ENCODE measurements at places on chromosomes 3 and 15.

GRCh38 chr3:140472306-140473020, 205.4 kb upstream of the TRIM42 start:
- H3K36me3 ChIP-seq: no peaks in the 10 kb centered on the region
- no peaks in the 10 kb centered on the region for H3K27me3 ChIP-seq
- H3K4me3 ChIP-seq: no peak overlapping the region
- no peak for DNase-seq

DNA sequence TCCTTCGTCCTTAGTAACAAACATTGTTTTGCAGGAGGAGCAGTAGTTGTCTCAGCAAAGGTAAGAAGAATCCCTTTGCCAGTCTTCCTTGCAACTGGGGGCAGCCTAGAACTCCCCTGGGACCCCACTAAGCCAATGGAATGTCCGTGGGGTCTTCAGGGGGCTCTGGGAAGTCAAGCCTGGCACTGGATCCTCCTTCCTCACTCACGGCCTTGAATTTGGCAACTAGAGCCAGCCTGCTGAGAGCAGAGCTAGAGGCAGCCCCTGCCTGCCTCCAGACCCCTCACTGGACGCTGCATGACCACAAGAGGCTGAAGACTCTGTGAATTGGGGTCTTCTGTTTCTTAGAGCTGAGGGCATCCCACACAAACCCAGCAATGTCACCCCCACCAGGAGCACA, 18.6 kb upstream of the PRR23E start:
- no peak overlapping the region for H3K27ac ChIP-seq
- no peak for DNase-seq
- H3K4me1 ChIP-seq: no peaks in the 10 kb centered on the region
- H3K36me3 ChIP-seq: no peaks in the 10 kb centered on the region
- H3K27me3 ChIP-seq: peaks cover 18% of the 10 kb centered on the region

DNA sequence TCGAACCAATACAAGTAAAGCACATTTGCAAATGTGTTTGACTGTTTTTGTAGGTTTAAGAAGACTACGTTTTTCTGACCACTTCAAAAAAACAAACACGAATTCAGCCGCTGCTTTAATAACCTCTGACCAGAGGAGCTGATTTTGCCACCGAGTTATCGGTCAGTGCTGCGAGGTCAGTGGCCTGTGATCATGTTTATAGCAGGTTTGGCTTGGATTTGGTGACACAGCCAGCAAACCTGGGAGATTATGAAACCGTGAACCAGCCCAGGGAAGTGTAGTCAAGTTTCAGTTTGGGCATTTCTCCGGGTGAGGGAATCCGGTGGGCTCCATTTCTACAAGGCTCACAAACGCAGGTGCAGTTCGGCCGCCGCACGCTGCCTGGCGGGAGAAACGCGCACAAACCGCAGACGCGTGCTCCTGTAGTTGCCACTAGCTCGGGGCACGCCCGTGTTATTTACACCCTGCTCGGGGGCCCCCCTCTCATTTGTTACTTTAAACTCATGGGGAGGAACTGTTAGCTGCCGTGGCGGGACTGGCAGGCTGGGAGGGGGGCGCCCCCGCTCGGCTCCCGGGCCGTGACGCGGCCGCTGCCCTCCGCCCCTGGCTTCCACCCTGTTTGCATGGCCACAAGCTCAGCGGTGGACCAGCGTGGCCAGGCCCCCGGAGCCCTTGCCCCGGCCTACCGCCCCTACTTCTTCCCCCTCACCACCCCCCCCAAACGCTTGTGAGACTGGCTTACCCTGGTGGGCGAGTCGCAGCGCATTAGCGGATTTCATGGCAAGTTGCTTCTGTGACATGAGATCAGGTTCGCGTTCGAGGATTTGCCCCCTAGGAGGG, 13.6 kb upstream of the ONECUT1 start:
- H3K27ac ChIP-seq: no peak overlapping the region
- H3K27me3 ChIP-seq: peaks cover 9% of the 10 kb centered on the region
- H3K4me1 ChIP-seq: peaks cover 44% of the 10 kb centered on the region
- no peak for DNase-seq
- H3K36me3 ChIP-seq: no peaks in the 10 kb centered on the region

DNA sequence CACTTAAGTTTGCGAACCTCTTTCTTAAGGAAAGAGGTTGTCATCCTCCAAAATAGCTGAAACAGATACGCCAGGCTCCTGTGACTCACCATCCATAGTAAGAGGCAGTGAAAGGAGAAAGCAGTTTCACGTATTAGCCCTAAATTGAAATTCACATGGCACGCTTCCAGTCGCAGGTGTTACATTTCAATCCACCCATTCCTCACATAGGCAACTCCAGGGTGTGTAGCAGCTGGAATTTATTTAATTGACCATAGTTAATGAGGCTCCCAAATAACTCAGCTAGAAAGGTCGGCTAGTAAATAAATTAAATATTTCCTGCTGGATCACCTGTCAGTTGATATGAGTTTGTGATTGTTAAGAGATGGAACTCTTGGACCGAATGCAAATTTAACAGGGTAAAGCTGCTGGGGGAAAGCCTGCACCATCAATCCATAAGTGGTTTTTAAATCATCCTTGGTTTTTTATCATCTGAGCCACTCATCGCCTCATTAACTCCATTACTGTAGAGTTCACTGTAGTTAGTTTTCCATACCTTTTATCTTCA, 19.6 kb downstream of the NSUN3 start:
- H3K27me3 ChIP-seq: no peaks in the 10 kb centered on the region
- no peak overlapping the region for H3K4me3 ChIP-seq
- H3K27ac ChIP-seq: no peak overlapping the region
- H3K36me3 ChIP-seq: no peaks in the 10 kb centered on the region

GRCh38 chr3:72694398-72694797, 153.8 kb downstream of the SHQ1 start:
- no peaks in the 10 kb centered on the region for H3K4me1 ChIP-seq
- no peak overlapping the region for H3K27ac ChIP-seq
- H3K27me3 ChIP-seq: no peaks in the 10 kb centered on the region
- no peak for DNase-seq
- H3K4me3 ChIP-seq: no peak overlapping the region

DNA sequence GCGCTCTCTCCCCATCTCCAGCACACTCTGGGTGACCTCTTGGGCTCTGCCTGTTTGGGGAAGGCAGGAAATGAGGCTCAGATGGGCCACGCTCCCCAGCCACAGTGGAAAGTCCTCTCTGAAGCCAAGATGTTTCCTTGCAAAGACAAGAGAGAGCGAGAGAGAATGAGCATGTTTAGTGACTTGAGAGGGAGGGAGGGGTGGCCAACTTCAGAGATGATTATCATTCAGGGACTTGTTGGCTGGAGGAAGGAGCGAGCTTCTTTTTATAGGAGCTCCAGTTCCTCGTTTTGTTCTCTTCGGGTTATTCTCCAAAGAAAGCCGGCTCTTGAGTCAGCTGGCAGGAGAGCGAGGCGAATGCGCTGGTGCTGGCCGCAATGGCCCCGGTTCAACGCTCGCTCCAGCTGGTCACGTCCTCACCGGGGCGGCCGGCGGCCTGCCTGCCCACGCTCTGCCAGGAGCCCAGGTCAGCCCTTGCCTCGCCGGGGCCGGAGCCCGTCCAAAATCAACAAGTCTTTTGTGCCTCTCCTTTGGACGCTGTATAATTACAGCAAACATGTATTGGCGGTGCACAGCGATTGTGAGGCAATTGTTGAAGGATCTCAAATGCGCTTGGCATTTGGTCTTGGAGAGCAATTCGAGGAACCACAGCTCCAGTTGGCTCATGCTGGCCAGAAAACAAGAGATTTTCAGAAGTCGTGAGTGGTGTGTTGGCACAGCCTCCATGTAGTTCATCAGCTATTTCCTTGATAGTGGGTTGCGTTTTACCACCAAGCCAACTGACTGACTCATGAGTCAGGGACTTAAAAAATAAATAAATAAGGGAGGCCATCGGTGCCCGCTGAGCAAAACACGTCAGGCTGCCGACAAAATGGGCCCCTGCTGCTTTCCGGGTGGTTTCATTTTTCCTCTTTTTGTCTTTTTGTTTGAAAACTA, 288.6 kb downstream of the UACA start:
- no peaks in the 10 kb centered on the region for H3K4me1 ChIP-seq
- peaks cover 23% of the 10 kb centered on the region for H3K27me3 ChIP-seq

GRCh38 chr15:93477188-93477587, 388.2 kb upstream of the RGMA start:
- H3K27me3 ChIP-seq: no peaks in the 10 kb centered on the region
- DNase-seq: no peak
- no peaks in the 10 kb centered on the region for H3K36me3 ChIP-seq
- H3K4me1 ChIP-seq: no peaks in the 10 kb centered on the region
- no peak overlapping the region for H3K4me3 ChIP-seq

- no peak overlapping the region for H3K27ac ChIP-seq
- peaks cover 3% of the 10 kb centered on the region for H3K4me1 ChIP-seq
- H3K4me3 ChIP-seq: no peak overlapping the region
- H3K36me3 ChIP-seq: no peaks in the 10 kb centered on the region
- no peaks in the 10 kb centered on the region for H3K27me3 ChIP-seq
Measured at GRCh38 chr3:187684444-187684843, 14.2 kb upstream of the SST start.

GRCh38 chr15:53133255-53133850, 343.2 kb upstream of the ONECUT1 start:
- no peak for DNase-seq
- H3K4me3 ChIP-seq: no peak overlapping the region
- H3K36me3 ChIP-seq: no peaks in the 10 kb centered on the region

GRCh38 chr3:187679638-187680396, 9.6 kb upstream of the SST start:
- peaks cover 8% of the 10 kb centered on the region for H3K4me1 ChIP-seq
- H3K27ac ChIP-seq: no peak overlapping the region
- no peaks in the 10 kb centered on the region for H3K27me3 ChIP-seq
- no peaks in the 10 kb centered on the region for H3K36me3 ChIP-seq
- H3K4me3 ChIP-seq: no peak overlapping the region

DNA sequence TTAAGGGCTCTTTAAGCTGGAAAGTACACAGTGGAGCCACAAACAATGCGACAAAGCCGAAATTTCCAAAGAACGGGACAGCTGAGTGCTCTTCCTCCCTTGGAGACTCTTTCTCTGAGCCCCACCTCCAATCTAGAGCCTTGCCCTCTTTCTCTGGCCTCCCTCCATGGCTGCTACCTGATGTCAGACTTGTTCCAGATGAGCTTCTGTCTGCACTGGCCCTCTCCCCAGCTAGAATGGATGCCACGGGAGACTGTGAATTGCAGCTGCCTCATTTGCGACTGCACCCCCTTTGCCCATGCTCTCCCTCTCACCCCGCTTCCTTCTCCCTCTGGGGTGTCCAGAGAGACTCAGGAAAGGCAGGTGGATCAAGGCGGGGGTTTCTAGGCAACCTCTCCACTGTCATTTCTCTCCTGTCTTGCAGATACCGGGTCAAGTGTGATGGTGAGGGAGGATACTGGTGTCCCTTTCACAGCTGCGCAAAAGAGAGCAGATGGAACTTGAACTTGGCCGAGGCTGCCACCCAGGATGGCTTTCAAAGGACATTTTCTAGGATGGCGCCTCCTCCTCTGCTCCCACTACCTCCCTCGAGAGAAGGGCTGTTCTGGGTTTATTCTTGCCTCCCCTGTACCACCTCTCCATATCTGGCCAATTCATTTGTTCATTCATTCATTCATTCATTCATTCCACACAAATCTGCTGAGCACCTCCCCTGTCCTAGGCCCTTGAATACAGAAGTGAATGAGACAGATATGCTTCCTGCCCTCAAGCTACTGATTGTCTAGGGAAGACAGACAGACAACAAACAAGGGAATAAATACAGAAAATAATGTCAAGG, 12.8 kb downstream of the ATP2B2 start:
- no peak for DNase-seq
- no peaks in the 10 kb centered on the region for H3K27me3 ChIP-seq
- H3K4me1 ChIP-seq: peaks cover 87% of the 10 kb centered on the region
- H3K4me3 ChIP-seq: no peak overlapping the region
- no peaks in the 10 kb centered on the region for H3K36me3 ChIP-seq

DNA sequence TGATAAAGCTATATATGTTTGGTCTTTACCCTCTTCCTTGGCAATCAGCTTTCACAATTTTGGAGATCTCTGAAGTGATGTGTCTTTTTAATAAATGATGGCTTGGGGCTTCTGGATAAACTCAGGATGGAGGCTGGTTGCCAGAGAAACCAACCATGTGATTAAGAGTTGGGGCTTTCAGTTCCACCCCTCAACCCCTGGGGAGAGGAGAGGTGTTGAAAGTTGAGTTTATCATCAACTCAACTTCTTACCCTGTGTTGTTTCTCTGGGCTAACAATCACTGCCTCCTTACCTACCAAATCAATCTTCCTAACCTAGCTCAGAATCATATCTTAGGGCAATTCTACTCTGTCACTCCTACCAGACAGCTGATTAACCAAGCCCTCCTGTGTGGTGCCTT, 735.8 kb downstream of the ZPLD1 start:
- no peak overlapping the region for H3K4me3 ChIP-seq
- H3K36me3 ChIP-seq: no peaks in the 10 kb centered on the region
- H3K27ac ChIP-seq: no peak overlapping the region

- H3K36me3 ChIP-seq: no peaks in the 10 kb centered on the region
- H3K27ac ChIP-seq: no peak overlapping the region
- H3K4me3 ChIP-seq: no peak overlapping the region
Measured at GRCh38 chr3:131162516-131162915, 135.8 kb downstream of the NEK11 start.

- H3K27ac ChIP-seq: no peak overlapping the region
- no peaks in the 10 kb centered on the region for H3K27me3 ChIP-seq
- H3K4me1 ChIP-seq: peaks cover 30% of the 10 kb centered on the region
- H3K4me3 ChIP-seq: no peak overlapping the region
- peaks cover 61% of the 10 kb centered on the region for H3K36me3 ChIP-seq
- DNase-seq: no peak
Measured at GRCh38 chr3:124656531-124656930, 73.7 kb upstream of the UMPS start.

GRCh38 chr15:86403914-86404583, 324.4 kb downstream of the AGBL1 start:
- H3K27me3 ChIP-seq: no peaks in the 10 kb centered on the region
- no peak overlapping the region for H3K4me3 ChIP-seq
- H3K27ac ChIP-seq: no peak overlapping the region

DNA sequence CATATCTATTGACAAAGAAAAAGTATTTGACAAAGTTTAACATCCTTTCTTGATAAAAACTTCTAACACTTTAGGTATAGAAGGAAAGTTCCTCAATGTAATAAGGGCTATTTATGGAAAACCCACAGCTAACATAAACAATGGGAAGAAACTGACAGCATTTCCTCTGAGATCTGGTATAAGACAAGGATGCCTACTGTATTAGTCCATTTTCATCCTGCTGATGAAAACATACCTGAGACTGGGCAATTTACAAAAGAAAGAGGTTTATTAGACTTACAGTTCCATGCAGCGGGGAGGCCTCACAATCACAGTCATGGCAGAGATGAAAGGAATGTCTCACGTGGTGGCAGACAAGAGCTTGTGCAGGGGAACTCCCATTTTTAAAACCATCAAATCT, 17.8 kb upstream of the CLDN1 start:
- no peaks in the 10 kb centered on the region for H3K36me3 ChIP-seq
- no peak overlapping the region for H3K4me3 ChIP-seq
- peaks cover 32% of the 10 kb centered on the region for H3K4me1 ChIP-seq
- no peak overlapping the region for H3K27ac ChIP-seq

DNA sequence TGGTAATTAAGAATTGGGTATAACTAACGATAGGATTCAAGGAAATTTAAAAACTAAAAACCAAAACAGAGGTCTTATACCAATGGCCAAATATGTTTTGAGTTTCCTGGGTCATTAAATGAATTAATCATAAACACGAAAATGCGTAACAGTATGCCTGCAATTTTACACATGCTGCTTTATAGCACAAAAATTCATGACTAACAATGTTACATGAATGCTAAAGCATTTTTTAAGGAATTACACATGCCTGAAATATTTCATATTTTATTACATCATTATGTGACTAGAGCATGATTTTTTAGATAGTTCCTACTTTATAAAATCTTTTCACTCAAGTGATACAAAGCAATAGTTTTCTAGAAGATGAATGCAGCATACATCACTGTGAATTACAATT, 74.7 kb downstream of the ZNF148 start:
- H3K36me3 ChIP-seq: no peaks in the 10 kb centered on the region
- H3K27me3 ChIP-seq: no peaks in the 10 kb centered on the region
- no peaks in the 10 kb centered on the region for H3K4me1 ChIP-seq
- no peak overlapping the region for H3K27ac ChIP-seq
- no peak overlapping the region for H3K4me3 ChIP-seq

Measured in HepG2 (cell line).